ENCODE measurements at places on chromosomes 7 and 10.
A peak's percentile ranks its signal among the peaks of the same experiment; 100 is the strongest.

DNA sequence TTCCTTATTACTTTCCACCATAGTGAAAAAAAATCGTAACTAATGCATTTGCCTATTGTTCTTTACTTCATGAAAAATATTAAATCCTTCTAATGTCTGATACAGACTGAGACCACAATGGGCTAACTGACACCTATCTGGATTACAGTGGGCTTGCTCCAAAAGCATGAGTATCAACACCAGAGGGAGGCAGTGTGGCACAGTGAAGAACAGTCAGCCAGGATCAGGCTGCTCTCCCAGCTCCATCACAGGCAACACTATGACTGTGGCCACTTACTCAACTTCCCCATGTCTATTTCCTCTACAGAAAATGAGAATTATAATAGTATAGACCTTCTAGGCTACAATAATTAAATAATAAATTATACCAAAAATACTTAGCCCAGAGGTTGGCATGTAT is 97.2 kb downstream of the SLC25A13 start:
- DNase-seq, result no peak

DNA sequence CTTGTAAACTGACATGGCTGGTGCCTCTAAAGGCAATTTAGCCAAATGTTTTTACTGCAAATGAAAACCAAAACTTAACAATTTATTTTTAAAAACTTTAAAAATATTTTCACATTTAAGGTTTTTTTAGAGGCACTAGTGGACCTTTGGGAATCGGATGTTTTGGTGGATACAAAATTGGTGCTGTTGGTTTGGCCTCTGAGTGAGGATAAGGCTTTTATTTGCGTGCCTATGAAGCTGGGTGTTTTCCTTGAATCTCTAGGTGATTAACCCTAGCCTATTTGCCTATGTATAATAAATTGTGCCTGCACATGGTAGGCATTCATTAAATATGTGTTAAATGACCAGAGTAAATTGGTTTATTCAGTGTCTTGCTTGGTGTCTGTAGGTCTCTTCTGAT is 2.9 kb upstream of the SGCE start:
- no peak for DNase-seq

- DNase-seq, result no peak
Observed at GRCh38 chr10:68721673-68722335, 765 bp downstream of the CCAR1 start.

- DNase-seq, result no peak
Observed at GRCh38 chr7:84924353-84924752, 262.5 kb downstream of the SEMA3D start.

DNA sequence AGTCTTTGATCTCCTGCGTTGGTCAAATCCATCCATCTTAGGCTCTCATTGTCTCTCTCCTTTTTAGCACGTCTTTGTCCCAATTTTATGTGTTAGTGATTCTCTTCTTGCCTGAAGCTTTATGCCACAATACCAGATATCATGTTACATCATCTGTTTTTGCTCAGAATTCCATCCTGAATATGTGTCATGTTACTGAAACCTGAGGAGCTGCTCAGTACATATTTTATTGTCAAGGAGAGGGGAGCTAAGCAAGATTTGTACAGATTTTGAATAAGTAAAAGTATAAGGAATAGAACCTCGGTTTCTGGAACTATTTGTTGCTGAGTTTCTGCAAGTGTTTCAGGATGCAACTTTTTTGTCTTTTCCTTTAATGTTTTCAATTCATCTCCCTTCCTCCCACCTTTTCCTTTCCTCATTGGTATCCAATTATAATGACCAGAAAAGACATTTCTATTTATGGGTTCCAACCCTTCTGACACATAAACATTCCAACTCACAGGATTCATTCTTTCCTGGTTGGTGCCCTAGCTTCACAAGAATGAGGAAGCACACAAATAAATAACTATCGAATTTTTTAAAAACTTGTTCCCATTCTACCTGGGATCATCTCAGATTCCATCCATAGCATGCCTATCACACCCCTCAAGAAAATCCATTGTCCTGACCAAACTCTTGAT is 291.8 kb downstream of the CRPPA start:
- DNase-seq, result no peak

DNA sequence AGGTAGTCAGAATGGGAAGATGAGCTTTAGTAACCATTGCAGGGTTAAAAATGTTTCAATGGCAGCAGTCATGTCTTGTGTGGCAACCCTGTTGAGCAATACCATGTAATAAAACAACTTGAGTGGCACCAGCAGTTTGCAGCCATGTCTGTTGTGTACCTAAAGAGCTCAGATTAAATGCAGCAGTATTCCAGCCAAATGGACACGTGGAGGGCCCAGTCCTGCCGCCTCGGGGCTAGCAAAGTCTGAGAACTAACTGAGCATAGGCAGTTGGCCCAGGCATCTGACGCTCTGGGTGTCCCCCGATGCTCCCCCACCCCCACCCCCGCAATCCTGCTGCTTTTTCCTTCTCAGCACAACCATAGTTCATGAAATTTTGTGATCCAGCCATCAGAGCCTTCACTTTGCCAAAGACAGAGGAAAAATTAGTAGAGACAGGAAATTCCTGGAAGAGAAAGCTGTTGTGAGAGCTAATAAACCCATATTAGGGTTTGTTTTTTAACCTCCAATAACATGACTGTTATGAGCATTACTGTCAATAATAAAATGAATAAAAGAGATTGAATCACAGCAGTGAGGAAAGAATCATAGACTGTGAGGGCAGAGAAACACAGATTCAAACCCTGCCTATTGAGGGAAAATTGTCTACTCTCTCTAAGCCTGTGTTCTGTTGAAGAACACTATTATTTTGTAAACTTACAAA is 220.6 kb upstream of the RHOBTB1 start:
- no peak for DNase-seq

DNA sequence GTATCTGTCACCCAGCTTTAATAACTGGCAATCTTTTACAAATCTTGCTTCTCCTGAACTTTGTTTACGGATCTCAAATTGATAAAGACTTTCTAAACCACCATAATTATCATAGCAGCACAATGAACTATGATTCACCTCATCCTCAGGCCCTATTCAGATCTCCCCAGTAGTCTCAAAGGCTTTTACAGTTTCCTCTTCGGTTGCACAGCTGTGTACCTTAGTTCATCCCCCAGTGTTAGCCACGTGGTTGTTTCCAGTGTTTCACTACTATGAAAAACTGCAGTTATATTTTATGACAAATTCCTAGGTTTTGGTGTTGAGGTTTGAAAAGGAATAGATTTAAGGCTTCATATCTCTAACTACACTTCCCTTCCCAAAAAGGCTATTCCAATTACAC is 24.9 kb downstream of the PAXIP1 start:
- DNase-seq, result no peak

DNA sequence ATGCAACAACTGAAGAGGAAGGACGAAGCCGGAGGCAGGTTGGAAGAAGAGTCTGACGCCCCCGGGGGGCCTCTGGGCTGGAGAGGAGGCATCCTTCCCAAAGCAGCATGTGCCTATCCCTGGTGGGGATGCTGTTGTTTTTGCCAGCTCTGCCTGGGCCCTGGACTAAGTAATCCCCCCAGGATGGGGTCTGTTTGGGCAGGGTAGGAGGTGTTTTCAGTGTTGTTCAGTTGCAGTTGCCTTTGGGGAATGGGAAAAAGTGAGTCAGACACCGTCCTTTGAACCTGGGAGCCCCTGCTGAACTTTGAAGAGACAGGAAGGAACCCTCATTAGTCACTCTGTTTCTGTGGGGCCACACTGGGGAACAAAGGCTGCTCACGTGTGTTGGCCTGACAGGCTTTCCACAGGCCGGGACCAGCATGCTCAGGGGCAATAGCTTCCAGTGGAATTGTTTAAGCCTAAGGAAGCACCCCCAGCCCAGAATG is 35.2 kb upstream of the GDF10 start:
- DNase-seq, result no peak

GRCh38 chr7:95993380-95993779 is 221.0 kb downstream of the DYNC1I1 start:
- DNase-seq, result no peak

- peak; percentile 46 for DNase-seq
Observed at GRCh38 chr7:44431091-44431608, 59.3 kb downstream of the NUDCD3 start.

DNA sequence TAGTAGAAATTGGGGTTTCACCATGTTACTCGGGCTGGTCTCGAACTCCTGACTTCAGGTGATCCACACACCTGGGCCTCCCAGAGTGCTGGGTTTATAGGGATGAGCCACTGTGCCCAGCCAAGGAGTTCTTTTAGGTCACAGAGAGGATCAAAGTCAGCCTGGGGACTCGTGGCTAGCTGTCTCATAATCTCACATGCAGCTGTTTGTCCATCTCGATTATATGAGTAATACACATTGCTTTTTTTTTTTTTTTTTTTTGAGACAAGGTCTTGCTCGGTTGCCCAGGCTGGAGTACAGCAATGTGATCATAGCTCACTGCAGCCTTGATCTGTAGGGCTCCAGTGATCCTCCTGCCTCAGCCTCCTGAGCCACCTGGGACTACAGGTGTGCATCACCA is 2.2 kb downstream of the IFT22 start:
- DNase-seq, result no peak

GRCh38 chr10:69374242-69374641 is 42.5 kb downstream of the TACR2 start:
- DNase-seq, result no peak

DNA sequence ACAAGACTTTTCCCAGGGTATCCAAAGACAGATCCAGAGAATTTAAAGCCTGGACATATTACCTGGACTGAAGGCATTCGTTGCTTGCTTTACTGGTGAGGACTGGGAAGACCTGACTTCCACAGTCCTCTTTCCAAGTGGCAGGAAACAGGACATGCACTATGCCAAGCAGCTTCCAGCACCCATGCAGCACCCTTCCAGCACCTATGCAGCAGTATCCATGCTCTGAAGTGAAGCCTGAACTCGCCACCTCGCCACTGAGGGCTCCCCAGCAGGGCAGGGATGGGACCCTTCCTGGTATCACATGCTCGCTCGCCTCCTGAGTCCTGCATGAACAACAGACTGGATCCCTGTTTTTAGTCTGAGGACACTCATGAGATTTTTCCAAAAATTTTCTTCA is 189.9 kb upstream of the KLF14 start:
- DNase-seq, result no peak

DNA sequence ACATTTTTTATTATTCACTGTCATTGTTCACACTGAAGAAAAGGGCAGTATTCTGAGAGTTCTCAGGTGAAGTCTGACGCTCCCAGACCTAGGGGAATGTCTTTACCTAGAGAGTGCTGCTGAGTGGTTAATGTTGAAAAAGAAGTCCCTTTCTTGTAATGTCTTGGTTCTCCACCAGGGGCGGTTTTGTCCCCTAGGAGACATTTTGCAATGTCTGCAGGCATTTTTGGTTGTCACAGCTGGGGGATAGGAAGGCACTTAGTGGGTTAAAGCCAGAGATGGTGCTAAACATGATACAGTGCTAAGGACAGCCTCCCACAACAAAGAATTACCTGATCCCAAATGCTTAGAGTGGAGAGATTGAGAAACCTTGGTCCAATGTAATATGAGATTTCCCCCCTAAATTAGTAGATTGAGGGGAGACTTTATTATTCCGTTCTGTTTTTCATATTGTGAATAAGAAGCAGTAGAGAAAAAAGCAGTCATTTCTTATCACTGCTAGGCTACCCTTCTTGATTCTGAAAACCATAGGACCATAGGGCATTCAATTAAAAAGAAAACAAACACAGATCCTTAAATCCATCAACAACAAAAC is 13.1 kb downstream of the UMAD1 start:
- peak; percentile 30 for DNase-seq

DNA sequence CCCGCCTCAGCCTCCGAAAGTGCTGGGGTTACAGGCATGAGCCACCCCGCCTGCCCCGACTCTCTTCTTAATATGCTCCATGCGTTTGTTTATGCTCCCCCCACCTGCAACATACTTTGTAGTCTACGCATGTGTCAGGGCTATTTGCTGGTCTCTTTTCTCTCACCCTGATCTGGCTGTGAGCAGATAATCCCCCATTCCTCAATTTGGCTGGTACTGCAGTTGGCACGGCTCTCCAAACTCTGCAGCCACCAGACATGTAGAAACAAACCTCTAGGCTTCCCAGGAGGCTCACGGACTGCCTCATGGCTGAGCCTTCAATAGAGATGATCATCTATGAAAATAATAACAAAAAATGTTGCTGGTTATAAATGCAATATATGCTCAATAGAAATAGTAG is 540.3 kb upstream of the GALNT17 start:
- no peak for DNase-seq

DNA sequence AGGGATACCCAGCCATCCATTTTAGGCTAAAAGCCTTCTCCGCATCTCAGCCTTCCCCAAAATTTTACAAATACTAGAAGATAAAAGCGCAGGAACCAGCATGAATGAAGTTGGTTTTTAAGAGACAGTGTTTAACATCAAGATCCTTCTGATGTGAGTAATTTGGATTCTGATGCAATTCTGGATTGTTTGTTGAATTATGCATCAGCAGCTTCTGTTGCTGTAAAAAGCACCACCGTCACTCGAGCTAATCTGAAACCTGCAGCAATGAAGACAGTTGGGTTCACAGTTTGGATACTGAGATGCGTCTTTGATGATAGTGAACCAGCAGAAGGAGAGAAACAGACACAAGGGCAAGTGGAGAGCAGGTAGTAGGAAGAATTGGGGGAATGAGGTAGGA is 179.2 kb downstream of the PLXNA4 start:
- no peak for DNase-seq

DNA sequence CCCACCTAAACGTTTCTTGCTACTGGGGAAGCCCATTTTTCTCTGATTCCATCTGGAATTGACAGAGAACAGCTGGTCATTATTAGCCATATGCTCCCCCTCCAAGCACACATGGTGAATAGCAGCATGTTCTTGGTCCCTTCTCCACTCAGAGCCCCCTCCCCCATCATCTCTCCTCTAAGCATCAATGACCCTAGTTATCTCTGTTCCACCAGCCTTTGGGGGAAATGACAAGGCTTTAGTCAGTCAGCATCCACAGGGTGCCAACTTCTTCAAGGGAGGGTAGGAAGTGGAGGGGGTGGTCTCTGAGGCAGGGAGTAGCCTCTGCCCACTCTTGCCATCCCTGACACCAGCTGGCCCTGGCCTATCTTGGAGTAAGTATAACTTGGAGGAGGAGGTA is 163.1 kb downstream of the UBE2H start:
- no peak for DNase-seq

DNA sequence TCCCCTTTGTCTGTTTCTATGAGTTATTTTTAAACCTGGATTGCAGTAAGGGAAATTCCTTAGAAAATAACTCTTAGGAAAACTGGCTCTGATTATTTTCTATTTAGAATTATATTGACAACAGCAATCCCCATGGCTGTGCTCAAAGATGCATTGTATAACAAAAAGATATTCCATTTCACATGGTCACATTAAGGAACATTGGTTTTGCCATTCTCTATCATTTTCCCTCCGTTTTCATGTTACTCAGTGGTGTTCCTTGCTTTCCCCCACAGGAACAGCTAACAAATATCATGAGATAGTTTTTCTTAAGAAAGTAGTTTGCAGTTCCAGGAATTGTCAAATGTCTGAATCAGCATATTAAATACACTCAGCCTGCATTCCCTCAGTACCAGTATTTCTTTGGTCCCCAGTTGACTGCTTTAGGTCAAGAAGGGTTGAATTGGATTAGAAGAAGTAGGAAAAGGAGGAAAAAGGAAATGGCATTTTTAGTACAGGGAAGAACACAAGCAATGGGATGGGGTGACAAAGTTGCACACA is 436.7 kb downstream of the TNS3 start:
- DNase-seq, result no peak
